ENCODE measurements at places on chromosomes 12 and 14. TPM values are rescaled to one million over a fixed set of nuclear protein-coding genes. Genes with fewer than 3 reads are reported as not detected.

DNA sequence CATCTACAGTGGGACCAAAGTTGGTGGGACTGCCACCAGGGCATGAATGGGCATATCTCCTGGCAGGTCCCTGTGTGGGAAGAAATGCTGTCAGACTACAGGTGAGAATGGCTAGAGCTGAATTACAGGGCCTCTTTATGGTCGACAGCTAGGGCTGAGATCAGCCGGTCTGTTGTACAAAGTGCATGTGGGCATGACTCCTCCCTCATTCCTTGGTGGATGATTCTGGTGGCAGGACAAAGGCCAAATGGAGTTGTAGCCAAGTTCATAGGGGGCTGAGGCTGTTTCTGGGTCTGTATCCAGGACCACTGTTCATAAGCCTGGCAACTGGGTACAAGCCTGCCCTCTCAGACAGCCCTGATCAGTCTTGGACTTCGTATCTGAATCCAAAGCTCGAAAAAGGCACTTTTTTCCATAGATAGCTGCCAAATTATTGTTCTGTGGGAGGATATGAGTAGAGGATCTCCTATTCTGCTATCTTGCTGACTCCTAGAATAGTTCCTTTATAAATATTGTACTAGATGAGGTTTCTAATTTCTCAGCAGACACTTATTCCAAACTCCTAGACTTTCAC lies 460.8 kb downstream of the TMEM117 start:
- DNase-seq = peak; percentile 57

DNA sequence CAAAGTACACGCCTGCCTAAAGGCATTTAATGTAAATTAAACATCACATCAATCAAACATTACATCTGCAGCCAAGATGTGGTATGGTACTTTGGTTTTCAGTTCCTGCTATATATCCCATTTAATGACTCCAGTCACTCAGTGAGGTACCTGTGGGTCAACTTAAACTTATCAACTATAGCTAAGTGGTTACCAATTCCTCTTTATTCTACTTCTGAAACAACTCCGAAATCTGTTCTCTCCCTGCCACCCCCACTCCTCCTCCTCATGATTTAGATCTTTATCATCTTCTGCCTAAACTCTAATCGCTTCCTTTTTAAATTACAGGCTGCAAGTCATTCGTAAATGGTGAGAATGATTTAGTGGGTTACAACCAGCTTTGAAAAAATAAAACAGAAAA lies 57.9 kb downstream of the BCL2L14 start:
- no peak for DNase-seq

- DNase-seq = no peak
Measured at GRCh38 chr12:56948457-56948777, 9.0 kb downstream of the RDH16 start.

DNA sequence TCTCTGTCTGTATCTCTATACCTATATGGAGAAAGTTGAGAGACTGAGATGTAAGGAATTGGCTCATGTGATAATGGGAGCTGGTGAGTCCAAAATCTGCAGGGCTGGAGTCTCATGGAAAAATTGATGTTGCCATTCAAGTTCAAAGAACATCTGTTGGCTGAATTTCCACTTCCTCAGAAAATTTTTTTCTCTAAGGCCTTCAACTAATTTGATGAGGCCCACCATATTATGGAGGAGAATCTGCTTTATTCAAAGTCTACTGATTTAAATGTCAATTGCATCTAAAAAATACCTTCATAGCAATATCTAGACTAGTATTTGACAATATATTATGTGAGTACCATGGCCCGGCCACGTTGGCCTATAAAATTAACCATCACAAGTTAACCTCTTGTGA lies 261.4 kb downstream of the VRK1 start:
- DNase-seq = no peak

GRCh38 chr14:34569750-34570149 lies 30.2 kb upstream of the EAPP start:
- no peak for DNase-seq

- no peak for DNase-seq
Measured at GRCh38 chr12:118150625-118151024, 14.7 kb downstream of the PEBP1 start.

GRCh38 chr14:61739133-61739532 lies 23.1 kb upstream of the SNAPC1 start:
- DNase-seq = no peak

DNA sequence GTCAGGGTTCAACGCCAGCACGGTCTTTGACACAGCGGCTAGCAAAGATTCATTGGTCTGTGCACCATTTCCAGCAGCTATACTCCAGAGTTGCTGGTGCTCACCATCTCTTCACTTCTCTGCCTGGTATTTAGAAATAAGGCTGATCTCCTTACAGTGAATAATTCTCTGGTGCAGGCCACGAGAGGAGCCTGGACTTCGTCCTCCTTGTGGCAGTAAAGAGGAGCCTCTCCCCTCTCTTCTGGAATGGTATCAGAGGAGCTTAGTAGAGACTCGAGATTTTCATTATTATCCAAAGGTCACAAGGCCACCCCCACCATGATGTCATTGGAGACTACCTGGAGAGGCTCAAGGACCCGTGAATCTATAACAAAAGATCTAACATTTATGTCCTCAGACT lies 30.8 kb upstream of the BCL2L14 start:
- peak; percentile 54 for DNase-seq

DNA sequence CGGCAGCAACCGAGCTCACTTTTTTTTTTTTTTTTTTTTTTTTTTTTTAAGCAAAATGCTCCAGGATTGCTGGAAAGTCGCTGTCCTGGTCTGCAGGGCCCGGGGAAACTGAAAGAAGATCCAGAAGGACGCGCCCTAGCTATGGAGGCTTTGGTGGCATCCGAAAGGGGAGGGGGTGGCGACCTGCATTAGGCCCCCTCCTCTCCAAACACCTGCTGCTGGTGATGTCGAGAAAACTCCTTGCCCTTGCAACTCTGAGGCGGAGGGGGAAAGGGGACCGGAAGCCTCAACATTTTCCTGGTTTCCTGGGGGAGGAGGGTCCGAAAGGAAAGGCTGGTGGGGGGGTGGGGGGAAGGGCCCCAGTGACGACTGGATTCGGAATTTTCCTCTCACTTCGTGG lies 421.1 kb downstream of the VRK1 start:
- DNase-seq = no peak

DNA sequence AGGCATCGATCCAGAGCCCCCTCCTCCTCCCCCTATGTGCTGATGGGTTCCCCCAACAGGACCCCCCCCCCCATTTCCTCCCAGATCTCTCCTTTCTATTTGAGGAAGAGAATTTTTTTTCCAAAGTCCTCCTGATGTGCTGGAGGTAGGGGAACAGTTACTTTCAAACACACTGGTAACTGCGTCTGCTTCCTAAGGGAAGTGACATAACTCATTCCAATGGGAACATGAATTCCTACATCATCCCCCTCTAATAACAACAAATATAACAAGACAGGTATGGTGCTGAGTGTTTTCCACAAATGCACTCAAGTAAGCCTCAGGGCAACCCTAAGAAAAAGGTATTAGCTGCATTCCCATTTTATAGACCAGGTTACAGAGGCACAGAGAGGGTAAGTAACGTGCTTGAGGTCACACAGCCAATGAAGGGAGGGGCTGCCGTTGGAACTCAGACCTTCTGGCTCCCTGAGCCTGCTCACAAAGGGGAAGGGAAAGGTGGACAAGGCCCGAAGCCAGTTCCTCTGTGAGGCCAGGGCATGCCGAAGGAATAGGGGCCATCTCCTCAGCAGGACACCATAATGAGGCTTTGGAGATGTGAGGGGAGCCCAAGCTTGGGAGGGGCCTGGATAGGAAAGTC lies 121.1 kb upstream of the NCOR2 start:
- no peak for DNase-seq

DNA sequence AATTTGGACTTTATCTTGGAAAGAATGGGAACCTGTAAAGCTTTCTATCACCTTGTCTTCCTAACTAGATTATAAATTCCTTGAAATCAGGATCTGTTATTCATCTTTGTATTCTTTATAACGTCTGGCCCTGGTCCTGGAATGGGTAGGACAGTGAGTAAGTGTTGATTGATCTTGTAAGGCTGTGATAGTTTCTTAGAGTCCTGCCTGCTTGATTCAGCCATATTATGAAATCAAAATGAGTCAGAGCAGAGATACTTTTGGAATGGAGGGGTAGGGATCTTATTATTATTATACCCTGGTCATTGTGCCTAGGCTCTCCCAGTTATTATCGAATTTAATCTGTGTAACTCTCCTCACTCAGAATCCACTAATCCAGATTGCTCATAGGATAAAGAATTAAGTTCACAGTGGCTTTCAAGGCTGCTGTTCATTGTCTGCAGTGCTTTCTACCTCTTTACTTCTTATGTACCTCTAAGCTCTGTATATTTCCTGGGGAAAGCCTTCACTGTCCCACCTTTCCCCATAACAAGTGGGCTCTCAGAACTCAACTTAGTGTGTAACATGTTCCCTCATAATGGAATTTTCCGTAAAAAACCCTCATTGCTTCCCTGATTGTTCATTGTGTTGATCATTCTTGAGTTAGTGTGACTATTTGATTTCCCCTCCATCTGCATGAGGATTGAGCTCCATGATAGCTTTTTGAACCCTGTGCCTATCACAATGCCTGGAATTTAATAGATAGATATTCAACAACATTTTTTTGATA lies 93.3 kb downstream of the DAAM1 start:
- DNase-seq = no peak

GRCh38 chr14:56268039-56268438 lies 149.8 kb downstream of the PELI2 start:
- DNase-seq = no peak

DNA sequence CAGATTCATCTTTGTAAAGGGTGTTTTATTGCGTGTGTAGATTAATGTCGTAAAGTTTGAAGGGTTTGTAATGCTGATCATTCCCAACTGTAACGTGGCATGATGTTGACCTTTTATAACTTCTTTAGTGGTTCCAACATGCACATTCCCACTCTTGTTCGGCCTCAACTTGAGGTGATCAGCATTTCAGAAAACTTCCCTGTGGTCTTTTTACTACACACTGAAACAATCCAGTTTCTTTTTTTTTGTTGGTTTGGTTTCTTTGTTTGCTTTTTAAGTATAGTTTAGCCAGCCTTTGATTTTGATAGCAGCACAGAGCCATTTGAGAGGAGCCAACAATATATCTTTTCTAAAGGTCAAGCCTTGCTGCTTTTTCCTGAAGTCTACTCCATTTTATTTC lies 22.8 kb downstream of the UTP20 start:
- no peak for DNase-seq

- DNase-seq = no peak
Measured at GRCh38 chr14:60944204-60944603, 36.7 kb downstream of the TRMT5 start.

GRCh38 chr14:94761997-94762377 lies 7.9 kb downstream of the GSC start:
- DNase-seq = no peak

TXNRD1 gene
- total RNA-seq = 113 TPM

NANOG gene
- total RNA-seq = 1.9 TPM

ANKRD33 gene
- total RNA-seq = not detected

RHEBL1 gene
- not detected for total RNA-seq

GPATCH2L gene
- 52.9 TPM for total RNA-seq

GRIN2B gene
- total RNA-seq = 0.60 TPM

SERPINA5 gene
- 88.8 TPM for total RNA-seq

NINJ2 gene
- 0.70 TPM for total RNA-seq

DLK1 gene
- 1,378 TPM for total RNA-seq

CD4 gene
- total RNA-seq = 2.7 TPM
